NCI-H1092 treated with DMSO at 0.1 percent for 48 hours (cell line): ENCODE measurements at places on chromosomes 2 and 18.
A peak's percentile ranks its signal among the peaks of the same experiment; 100 is the strongest.

DNA sequence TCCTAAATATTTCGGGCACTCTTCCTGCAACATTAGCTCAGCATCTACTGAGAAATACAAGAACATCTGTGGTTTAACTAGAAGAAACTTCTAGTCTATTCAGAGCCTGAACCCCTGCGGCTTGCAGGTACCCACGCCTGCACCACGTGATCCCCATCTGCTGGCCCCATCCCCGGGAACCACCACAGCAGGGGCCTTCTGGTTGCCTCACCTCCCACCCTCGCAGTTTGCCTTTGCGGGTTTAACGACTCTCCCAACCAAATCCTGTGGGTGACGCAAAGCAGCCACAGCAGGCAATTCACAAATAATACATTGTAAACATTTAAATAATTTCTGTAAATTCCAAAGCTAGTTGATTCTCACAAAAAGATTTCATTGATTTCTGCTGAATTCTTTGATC is 90.2 kb upstream of the TMEM18 start:
- DNase-seq, result no peak

- no peak for DNase-seq
These were observed 18.6 kb downstream of the GAREM2 start for GRCh38 chr2:26191316-26192159.

- DNase-seq, result no peak
These were observed 16.6 kb downstream of the RBMS1 start for GRCh38 chr2:160477032-160477431.

GRCh38 chr2:151937966-151938365 is 109.7 kb upstream of the ARL5A start:
- no peak for DNase-seq

DNA sequence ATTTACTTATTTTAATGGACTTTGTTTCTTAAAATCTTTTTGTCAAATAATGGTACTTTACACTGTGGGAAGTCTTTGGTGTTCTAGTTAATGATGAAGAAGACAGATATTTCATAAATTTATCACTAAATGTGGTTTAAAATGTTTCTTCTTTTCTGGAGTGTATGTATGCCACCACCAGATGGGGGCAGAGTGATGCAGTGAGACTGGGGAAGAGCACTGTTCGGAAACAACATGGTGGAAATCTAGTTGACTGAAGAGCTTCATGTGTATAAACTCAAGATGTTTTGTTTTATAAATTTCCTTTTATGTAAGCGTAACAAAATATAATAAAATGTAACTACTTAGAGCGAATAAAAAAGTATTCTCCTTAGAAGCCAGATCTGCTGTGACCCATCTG is 195.1 kb downstream of the KCNE4 start:
- DNase-seq, result peak; percentile 40

- peak; percentile 17 for DNase-seq
These were observed 35.0 kb downstream of the CERKL start for GRCh38 chr2:181621779-181622490.

DNA sequence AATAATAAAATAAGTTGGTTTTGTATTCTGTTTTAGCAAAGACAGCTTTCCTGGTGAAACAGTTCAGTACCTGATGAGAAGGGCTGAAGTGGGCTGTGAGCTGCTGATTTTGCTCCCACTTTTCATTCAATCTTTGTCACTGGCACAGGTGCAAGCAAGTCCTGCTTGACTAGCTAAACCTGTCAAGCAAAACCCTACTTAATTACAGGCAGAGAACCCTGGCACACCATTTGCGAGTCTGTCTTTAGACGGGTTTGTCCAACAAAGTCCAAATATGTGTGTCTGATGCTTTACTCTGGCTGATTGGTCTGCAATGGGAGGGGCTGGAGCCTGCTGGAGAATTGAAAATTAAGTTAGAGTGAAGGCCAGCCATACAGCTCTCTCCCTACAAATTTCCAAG is 267.2 kb downstream of the EPHA4 start:
- DNase-seq, result no peak

DNA sequence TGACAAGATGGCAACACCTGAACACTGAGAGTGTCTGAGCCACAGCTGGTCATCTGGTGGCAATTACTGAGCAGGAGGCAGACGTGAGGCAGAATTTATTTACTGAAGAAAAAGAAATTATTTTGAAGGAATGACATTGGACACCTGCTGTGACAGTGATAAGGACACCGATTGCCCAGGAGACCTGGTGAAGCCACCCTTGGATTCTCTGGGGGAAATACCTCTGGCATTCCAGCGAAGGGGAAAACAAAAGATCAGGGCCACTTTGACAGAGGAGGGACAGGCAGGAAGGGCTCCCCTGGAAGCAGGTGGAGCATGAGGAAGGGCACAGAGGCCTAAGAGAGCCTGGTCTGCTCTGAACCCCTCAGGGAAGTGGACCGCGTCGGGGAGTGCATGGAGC is 85.4 kb upstream of the ALPP start:
- no peak for DNase-seq

GRCh38 chr2:219641390-219642068 is 14.1 kb downstream of the SLC4A3 start:
- no peak for DNase-seq

DNA sequence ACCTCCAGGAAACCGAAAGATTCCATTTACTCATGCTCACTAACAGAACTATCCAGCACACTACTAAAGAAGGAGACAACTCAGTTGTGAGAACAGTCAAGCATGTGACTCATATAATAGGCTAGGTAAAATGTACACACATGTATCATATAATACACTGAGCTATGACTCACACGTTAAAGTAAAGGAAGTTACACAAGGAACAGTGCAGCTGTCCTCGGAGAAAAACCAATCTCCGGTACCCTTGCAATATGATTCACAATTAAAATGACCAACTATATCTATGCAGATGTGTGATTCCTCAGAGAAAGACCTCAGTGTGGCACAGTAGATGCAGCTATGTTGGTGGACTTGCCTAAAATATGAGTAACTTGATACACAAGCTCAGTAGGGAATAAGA is 76.5 kb downstream of the STRN start:
- no peak for DNase-seq

DNA sequence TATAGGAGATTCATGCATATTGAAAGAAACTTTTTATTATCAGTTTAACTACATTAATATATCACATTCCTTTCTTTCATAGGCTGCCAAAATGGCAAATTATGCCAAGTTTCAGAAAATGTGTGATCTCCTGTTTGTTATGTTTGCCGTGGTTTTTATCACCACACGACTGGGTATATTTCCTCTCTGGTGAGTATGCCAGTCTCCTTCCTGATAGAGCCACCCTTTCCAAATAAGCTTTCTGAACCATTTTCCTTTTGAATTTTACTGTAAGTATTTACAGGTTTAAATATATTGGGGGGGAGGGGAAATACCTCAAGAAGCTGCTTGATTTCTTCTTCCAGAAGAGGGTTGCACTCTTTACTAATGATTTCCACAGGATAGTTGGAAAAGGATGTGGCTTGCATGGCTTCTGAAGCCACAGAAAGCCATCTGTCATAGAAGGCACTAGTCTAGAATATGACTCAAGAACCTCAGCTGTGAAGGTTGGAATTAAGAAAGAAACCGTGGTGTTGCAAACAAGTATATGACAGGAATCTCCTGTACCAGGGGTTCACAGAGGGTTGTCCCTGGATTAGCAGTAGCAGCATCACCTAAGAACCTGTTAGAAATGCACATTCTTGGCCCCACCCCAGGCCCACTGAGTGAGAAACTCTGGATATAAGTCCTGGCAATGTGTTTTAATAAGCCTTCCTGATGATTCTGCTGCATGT is 84.5 kb upstream of the NOSTRIN start:
- DNase-seq, result no peak

DNA sequence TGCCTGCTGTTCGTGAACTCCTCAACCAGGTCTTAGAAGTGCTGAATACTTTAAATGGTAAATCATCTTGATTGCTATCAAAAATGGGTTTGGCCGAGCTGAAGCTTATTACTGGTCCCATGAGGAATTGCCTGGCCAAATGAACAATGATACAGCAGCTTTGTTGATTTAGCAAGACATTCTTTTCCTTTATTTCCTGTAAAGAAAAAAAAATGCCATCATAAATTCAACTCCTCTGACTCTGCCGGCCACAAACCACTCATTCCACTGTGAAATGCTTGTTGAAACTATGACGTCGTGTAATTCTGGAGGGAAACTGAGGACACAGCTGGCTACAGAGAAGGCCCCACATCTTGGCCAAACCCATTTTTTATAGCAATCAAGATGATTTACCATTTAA is 74.2 kb upstream of the ID2 start:
- DNase-seq, result no peak

- DNase-seq, result no peak
These were observed 98.4 kb downstream of the UNC80 start for GRCh38 chr2:209870067-209870466.

GRCh38 chr2:119730671-119731177 is 29.0 kb upstream of the PTPN4 start:
- DNase-seq, result no peak

GRCh38 chr2:78870343-78870967 is 155.0 kb upstream of the REG3G start:
- no peak for DNase-seq

DNA sequence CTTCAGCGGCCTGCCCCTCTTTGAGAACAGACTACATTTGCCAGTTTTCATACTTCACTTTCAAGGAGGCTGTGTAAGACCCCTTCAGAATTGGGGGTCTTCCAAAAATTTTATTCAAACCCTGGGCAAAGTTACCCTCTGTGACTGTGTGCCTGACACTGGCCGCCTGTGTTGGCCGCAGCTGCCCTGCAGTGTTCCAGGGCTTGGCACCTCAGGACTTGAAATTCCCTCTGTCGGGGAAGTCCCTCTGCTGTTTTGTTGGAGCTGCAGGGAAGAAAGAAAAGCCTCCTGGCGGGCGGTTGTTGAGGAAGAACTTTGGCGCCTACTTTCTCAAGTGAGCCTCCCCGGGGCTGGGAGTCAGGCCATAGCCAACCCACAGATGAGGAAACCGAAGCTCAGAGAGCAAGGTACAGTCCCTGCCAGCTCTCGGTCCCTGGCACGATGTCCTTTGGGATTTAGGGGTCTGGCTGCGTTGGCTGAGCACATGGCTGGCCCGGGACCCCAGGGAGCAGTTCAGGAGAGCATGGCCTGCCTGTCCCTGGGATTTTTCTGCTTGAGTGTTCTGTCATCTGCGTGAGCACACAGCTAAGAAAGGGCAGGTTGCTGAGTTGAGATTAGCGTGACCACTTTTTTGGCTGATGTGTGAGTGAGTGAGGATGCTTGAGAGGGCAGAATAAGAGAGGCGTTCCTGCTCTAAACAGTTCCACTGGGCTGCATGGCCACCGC is 17.9 kb upstream of the ASB1 start:
- no peak for DNase-seq

GRCh38 chr2:3770724-3771415 is 67.5 kb downstream of the DCDC2C start:
- DNase-seq, result no peak

- no peak for DNase-seq
These were observed 98.7 kb upstream of the MGAT5 start for GRCh38 chr2:134155134-134155533.

- DNase-seq, result no peak
These were observed 74.9 kb downstream of the ACKR3 start for GRCh38 chr2:236644502-236644911.

DNA sequence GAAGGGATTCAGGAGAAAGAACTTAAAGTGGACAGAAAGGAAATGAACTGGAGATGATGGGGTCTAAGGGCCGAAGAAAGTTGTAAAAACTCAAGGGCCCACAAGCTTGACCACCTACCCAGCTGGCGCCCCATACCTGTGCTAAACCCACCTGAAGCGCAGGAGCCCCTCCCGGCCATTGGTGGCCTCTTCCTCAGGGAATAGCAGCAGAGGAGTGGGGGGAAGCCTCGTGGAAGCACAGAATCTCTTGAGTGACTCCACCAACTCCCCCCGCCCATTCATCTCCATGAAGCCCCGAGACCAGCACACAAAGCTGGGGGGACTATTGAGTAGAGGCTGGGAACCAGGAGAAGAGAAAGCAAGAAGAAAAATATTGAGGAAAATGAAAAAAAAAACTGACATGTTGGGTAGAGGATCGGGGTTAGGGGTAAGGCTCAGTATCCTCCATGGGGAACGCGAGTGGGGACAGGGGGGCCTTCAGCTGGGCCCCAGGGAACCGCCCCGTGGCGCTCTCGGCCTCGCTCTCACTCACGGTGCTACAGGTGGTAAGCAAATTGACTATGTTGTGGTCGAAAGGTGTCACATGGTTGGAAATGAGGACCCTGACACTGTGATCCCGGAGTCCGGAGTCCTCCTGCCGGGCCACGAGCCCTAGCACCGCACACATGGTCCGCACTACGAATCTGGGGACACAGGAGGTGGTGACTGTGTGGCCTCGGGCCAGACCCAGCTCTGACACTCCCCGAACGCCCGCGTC is 728 bp downstream of the AUP1 start:
- no peak for DNase-seq
